Smooth muscle cell of the pulmonary artery (primary cell): ENCODE measurements at places on chromosomes 5 and 9. TPM values are rescaled to one million over a fixed set of nuclear protein-coding genes. Genes with fewer than 3 reads are reported as not detected.

The IRX1 gene
- 0.86 and 2.5 TPM in 2 replicates for total RNA-seq

The CDX1 gene
- total RNA-seq = 0.17 and 0.91 TPM in 2 replicates

The BASP1 gene
- total RNA-seq = 89.6 and 109 TPM in 2 replicates

The NTRK2 gene
- total RNA-seq = 1.0 and 18.4 TPM in 2 replicates

The SAP30L gene
- 19.9 and 29.1 TPM in 2 replicates for total RNA-seq

The PCDHA3 gene
- 0.20 and 0.39 TPM in 2 replicates for total RNA-seq

The HRCT1 gene
- 0.39 and 0.59 TPM in 2 replicates for total RNA-seq

The OR1N2 gene
- 0.30 TPM in 1 of 2 replicates, not detected in the other for total RNA-seq
